ENCODE measurements at places on chromosomes 5 and 9.

DNA sequence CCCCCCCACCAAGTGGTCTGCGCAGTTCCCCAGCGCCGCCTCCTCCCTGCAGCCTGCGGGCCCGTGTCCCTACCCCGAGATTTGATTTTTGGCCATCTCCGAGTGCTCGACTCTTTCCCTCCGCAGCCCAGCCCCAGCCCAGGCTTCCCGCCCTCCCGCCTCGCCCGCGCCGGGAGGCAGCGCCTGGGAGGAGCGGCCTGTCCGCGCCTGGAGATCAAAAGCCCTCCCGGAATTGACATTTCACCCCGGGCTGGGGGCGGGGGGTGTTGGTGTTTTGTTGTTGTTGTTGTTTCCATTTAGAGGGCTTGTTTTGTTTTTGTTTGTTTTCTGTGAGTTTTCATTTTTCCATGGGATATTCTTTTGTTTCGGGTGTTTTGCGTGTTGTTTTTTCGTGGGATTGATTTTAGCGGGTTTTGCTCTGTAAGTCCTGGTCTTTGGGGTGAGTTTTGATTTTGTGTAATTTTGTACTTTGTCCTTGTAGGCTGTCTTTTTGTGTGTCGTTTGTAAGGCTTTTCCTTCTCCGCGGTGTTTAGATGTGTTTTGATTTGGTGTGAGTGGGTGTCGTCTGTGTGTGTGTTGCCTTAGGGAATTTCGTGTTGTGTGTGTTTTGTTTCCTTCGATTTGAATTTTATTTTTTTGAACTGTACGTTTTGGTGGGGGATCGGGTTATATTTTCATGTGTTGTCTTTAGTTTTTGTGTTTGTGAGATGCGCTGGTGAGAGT is 1.7 kb upstream of the PAX5 start:
- DNase-seq, result no peak

DNA sequence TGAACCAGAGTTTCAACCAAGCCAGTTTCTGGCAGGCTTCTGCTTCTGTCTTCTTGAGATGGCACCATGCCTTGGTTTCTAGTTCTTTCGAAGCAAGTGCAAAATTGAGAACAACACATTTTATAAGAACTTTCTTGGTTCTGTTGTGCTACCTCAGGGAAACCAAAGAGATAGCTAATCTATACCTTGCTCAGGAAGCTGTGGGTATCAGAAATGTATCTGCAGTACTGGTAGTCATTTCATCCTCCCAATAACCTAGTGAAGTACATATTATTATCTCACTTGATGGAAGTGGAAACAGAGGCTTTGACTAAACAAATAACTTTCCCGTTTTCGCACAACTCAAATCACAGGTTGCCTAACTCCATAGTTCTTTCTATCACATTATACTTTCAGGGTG is 246.6 kb downstream of the ENC1 start:
- no peak for DNase-seq

- DNase-seq, result no peak
Measured at GRCh38 chr5:169801324-169801777, 164.3 kb downstream of the DOCK2 start.

- DNase-seq, result no peak
Measured at GRCh38 chr9:90787771-90788460, 13.7 kb upstream of the SYK start.

DNA sequence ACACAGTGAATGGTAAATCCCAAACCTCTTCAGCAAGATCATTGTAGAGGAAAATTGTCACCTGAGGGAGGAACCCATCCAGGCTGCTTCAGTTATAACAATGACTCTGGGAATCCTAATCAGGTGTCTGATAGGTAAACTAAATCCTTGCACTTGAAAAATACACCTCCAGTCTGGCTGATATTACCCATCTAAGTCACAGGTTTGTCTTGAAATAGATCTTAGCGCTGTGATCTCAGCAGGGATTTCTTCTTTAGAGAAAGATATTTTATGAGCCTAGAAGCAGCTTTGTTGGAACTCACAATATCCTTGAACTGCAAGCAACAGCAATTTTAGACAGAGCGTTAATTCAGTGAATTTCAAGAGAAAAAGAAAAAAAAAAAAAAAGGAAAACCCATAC is 149.7 kb downstream of the SGCD start:
- DNase-seq, result no peak

- DNase-seq, result peak; percentile 76
Measured at GRCh38 chr5:176529741-176530141, 7.5 kb downstream of the RNF44 start.

DNA sequence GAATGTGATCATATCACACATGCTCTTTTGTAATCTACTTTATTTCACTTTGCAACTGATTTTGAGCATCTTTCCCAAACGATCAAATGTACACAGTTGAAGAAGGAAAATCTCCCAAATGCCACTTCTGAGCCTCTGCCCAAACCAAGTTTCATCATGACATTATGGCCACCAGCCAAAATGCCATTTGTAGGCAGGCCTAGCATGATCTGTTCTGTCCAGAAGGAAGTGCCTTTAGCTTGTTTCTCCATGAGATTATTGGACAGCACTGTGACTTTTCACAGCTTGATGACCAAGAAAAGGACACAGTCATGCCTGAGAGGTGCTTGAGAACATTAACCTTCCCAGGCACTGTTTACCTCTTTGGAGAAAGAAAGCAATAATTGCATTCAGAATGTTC is 73.2 kb upstream of the PIP5K1B start:
- DNase-seq, result no peak

DNA sequence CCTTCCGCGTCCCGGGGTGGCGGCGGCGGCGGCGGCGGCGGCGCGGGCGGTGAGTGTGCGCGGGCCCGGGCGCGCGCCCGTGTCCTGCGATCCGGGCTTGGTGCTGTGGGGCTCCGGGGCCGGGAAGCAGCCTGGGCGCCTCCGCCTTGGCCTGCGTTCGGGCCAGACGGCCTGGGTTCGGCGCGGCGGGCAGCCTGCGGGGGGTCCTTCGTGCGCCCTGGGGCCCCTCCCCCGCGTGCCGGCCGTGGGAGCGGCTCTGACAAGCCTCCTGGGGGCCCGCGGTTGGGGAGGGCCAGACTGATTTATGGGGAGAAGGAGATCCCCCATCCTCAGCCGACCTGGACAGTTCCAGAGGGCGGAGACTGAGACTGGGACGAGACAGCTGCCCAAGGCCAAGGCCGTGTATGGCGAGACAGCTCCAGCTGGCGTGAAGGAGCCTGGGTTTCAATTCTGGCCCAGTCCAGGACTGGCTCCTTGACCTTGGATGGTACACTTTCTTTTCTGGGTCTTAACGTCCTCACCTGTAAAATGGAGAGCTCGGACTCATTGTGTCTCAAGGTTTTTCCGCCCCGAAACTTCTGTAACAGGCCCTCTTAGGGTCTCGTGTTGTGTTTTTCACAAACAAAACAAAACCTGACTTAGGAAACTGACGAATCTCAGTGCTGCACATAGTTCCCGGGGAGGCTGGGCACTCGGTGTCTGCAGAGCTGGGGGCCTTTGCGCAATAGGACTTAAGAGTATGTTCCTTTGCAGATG is 603 bp downstream of the TMEM268 start:
- DNase-seq, result peak; percentile 19

DNA sequence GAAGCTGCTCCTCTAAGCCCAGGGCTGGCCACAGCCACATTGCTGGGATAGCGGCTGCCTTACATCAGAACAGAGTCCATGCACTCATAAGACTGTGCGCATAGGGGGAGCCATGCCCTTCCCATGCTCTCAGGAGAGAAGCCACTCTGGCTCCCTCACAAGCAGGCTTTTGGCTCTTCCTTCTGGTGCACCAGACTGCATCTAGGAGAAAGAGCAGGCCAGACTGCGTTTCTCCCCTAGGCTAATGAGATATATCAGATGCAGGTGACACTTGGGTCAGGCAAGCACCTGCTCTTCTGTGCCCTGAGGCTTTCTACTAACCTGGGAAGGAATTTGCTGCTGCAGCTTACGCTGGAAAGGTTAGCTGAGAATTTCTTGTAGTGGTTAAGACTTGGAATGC is 43.2 kb upstream of the BRINP1 start:
- no peak for DNase-seq

- no peak for DNase-seq
Measured at GRCh38 chr9:126521089-126521488, 92.6 kb upstream of the LMX1B start.

DNA sequence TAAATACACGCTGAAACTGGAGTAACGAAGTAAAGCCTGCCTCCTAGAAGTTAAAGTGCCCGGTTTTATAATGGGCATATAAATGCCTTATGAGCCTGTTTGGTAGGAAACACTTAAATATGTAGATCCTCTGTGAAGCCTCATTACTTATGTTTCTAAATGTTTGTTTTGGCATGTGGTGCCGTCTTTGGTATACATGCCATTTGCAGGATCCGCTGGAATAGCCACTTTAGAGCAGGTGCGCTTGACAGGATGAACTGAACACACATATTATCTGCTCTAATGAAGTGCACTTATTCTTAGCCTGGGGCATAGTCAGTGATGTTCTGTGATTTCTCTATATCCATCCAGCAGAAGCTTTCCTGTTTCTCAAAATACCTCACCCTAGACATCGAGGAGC is 778.1 kb upstream of the WWC1 start:
- no peak for DNase-seq

DNA sequence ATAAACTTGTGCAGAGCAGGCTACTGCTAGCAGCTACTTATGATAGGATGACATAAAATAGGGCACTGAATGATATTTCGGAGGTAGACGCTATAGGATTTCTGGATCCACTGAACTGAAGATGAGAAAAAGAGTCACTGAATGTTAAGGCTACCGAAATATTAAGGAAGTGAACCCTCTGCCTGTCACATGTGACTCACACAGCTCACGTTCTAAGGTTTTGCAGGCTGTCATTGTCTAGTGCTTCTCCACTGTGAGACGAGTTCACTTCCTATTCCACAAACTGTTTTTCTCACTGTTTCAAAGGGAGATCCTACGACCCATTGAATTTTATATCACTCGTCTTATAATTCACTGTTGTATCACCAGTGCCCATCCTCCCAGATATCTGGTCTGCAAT is 100.8 kb downstream of the CTNND2 start:
- no peak for DNase-seq

DNA sequence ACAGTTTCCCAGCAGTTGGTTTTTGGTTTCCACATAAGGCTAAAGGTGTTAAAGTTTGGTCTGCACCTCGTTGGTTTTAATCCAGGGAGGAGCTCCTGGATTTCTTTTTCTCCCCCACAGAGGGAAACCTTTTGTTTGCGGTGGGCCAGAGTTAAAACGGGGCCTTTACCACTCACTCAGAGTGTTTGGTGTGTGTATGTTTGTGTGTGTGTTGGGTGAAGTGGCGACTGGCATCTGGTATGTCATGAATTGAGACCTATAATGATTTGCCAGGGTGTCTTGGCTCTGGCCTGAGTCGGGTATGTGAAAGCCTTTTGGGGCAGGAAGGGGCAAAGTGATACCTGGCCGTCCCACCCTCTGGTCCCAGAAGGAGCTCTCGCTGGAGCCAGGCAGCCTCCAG is 30.9 kb downstream of the FAXDC2 start:
- no peak for DNase-seq

GRCh38 chr9:112750764-112751055 is 150 bp downstream of the SNX30 start:
- no peak for DNase-seq

DNA sequence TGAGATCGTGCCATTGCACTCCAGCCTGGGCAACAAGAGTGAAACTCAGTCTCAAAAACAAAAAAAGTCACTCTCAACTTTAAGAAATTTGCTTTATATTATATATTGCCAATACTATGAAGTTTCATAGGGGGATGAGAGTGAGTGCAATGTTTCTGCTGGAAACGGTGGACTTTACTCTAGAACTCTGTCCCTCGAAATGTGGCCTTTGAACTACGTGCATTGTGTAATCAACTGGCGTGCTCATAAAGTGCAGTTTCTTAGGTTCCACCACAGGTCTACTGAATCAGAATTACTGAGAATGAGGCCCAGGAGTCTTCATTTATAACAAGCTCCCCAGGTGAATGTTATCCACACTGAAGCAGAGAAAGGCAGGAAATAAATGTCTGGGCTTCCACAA is 24.1 kb downstream of the OR2K2 start:
- DNase-seq, result no peak

DNA sequence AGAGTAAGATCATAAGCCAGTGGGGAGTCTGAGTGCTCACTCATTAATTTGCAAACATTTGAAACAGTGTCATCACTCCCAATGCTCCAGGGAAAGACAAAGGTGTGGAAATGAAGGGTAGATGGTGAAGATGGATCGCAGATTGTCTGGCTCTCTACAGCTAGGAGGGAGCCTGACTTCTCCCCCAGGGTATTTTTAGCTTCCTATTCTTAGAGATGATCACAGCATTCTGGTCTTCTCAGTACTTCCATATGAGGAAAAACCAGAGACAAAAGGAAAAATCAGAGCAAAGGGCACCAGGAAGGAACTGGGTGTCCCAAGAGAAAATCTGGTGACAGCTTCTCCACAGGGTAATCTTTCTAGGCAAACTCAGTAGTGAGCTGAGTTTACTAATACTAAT is 401.9 kb upstream of the GRIA1 start:
- no peak for DNase-seq

DNA sequence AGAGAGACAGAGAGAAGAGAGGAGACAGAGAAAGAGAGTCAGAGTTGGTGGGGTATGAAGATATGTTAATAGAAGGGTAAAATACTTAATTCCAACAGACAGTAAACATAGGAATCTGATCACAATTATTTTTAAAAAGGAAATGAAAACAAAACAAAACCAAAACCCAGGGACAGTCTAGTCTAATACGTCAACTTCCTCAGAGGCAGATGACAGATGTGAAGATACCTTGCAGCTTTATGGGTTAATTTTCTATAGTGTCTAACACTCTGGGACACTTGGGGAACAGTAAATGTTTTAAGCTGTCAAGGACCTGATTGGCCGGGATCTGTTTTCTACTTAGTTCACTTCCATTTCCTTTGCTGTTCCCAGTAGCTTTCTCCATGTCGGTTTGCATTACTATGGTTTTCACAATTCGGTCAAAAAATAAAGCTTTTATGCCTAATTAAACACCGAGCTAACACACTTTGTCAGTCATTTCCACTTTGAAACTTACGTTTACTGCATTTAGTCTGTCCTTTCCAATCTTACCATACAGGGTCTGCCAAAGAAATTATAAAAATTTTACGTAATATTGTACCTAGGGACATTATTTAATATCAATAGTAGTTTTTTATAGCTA is 216.5 kb downstream of the MCTP1 start:
- DNase-seq, result no peak

DNA sequence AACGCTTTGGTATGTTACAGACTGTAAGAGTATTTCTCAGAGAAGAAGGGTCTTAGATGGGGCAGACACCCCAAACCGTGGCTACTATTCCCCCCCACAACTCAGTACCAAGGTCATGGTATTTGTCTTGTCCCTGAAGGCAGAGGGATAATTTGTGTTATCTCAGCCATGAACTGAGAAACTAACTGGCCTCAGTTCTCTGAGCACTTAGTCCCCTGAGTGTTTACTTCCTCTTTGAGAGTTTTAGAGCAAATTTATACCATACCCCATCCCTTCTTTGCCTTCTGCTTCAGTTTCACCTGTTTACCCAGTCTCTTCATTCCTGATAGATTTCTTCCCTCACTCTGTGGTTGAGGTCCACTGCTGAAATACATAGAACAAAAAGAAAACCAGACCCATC is 183.9 kb downstream of the LRRC70 start:
- DNase-seq, result no peak

- DNase-seq, result no peak
Measured at GRCh38 chr9:70450738-70451137, 36.3 kb upstream of the KLF9 start.

Data from activated gamma-delta T cell treated with Interleukin-2 at 50 U/mL for 16 hours (primary cell).